ENCODE measurements at places on chromosomes 5 and 9. TPM values are rescaled to one million over a fixed set of nuclear protein-coding genes. Genes with fewer than 3 reads are reported as not detected.

DNA sequence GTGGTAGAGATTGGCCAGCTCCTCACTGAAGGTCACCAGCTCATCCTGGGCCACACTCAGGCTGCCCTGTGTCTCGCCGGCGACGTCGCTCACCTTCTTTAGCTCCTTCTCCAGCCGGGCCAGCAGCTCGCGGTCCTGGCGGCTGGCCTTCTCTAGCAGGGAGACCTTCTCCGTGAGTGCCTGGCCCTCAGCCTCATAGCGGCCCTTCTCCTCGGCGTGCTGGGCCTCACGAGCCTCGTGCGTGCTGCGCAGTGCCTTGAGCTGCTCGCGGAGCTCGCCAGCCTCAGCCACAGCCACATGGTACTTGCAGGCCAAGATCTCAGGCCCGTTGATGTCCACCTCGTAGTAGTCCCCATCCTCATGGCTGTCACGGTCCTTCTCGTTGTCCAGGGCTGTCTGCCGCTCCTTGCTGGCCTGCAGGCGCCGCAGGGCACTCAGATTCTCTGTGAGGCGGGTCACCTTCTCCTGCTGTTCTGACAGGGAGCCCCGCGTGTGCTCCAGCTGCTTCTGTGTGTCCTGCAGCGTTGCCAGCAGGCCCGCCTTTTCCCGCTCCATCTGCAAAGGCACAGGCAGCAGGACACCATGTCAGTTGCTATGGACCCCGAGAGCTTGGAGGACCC, 45.5 kb downstream of the BICD2 start:
- no peak for DNase-seq

DNA sequence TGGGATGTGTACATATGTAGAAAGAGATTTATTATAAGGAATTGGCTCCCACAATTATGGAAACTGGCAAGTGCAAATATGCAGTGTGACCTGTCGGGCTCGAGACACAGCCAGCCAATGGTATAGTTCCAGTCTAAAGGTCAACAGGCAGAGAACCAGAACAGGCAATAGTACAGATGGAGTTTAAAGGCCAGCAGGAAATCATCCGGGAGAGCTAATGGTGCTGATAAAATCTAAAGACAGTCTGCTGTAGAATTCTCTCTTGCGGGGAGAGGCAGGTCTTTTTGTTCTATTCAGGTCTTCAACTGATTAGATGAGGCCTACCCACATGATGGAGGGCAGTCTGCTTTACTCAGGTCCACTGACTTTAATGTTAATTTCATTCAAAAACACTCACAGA, 21.8 kb downstream of the ANKRD31 start:
- DNase-seq = peak; percentile 63

GRCh38 chr9:92747459-92748232, 17.0 kb downstream of the BICD2 start:
- DNase-seq = no peak

DNA sequence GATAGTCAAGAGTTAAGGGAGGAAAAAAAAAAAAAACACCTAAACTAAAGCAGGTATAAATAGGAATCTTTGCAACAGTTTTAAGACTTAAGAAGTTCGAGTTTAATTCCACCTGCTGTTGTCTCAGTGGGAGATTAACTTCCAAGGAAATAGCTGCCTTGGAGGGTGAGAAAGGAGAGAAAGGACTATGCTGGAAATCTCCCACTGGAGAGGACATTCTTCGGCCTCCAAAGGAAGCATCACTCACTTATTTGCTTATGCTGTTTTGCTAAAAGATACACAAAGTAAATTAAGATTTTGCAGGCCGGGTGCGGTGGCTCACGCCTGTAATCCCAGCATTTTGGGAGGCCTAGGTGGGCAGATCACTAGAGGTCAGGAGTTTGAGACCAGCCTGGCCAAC, 317.9 kb upstream of the MPDZ start:
- DNase-seq = no peak

GRCh38 chr5:84202136-84202535, 182.5 kb downstream of the EDIL3 start:
- DNase-seq = no peak

DNA sequence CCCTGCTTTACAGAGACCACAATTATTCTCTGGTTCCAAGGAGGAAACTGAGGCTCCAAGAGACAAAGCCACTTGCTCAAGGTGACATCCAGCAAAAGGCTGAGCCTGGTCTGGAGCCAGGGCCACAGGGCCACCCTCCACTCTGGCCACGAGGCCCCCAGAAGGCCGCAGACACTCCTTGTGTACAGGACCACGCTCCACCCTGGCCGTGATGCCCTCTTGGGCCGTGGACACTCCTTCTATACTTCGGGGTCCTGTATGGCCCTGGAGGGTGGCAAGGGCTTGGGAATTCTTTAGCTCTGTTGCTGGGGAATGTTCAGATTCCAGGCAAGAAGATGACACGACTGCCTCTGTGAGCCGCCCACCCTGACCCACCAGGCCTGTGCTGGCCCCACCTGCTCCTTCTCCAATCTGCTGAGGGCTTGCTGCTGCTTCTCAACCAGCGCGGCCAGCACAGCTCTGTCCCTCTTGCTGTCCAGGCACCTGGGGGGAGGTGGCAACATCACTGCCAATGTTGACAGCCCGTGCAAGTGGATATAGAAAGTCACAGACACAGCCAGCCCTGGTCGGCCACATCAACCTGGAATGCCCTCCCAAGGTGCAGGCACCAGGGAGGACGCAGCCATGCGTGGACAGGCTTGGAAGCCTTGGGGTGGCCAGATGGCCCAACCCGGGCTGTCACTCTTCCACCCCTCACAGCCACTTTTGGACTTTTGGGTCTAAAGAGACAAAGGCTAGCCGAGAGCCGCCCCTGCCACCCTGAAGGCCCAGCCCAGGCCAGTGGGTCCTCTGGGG, 20.1 kb upstream of the QSOX2 start:
- no peak for DNase-seq

DNA sequence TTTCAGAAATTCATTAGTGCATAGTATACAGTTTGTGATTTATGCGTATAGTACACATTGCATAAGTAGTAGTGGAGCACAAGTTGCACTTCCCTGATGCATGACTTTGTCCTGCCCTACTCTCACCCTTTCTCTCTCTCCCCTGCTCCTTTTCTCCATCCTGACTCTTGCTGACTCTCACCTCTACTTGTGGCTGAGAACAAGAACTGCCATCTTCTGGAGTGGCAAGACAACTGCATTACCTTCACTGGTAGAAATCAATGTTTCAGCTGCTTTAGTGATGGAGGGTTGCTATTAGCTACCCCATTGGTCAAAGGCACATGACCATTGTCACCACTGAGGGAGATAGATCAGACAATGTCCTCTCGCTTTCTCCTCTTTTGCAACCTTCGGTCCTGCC, 26.9 kb downstream of the SPEF2 start:
- no peak for DNase-seq

GRCh38 chr5:8505196-8505595, 636.2 kb downstream of the MTRR start:
- DNase-seq = no peak

Gene DMRT2
- not detected for polyA plus RNA-seq

Gene ETF1
- 62.9 TPM for polyA plus RNA-seq

DNA sequence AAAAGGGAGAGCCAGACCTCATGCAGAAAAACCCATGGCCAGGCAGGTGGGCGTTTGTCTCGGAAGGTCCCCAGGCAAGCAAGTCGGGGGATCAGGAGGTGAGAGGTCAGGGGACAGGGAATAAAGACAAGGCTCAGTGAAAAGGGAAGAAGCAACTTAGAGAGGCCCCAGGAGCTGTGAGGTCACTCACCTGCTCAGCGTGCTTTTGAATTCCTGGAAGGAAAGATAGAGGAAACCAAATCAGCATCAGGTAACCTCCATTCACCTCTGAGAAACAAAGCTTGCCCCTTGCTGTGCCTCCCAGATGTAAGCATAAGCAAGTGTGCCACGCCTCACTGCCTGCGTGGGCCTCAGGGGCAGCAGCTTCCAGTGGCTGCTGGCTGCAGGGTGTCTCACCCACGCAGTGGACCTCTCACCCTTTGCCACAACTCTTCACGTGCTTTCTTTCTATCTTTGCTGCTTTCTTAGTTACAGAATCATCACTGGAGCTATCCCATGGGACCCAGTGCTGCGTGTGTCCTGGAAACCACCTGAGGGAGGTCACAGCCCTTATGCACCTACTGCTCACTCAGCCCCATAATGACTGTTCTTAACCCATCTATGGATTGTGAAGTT, 6.0 kb downstream of the TRIM7 start:
- DNase-seq = no peak

DNA sequence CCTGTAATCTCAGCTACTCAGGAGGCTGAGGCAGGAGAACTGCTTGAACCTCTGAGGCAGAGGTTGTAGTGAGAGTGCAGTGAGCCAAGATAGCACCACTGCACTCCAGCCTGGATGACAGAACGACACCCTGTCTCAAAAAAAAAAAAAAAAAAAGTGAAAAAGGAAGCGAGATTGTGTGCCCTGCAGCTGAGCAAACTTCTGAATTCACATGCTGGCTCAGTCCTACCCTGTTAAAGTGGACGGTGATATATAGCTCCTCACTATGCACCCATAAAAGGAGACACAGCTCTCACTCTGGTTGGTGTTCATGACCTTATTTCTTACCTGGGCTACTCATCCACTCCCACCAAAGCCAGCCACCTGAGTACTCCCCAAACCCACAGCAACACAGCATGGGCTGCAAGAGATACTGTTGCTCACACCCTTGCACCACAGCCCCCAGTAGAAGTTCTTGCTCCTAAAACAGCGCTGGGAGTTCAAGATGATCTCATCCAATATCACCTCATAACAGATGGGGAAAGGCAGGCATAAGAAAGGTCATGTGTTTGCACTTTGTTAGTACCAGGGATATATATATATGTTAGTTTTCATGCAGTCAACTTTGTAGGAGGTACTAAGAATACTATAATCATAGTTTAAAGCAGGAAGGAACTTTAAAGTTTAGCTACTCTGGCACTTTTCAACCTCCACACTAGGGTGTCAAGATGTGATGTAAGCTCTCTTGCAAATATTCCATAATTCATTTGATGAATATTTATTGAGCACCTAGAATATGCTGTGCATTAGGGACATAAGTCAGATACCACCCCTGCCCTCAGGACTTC, 4.0 kb downstream of the TTLL11 start:
- DNase-seq = no peak

Gene PCDHGA8
- 0.19 TPM for polyA plus RNA-seq

- peak; percentile 77 for DNase-seq
Measured at GRCh38 chr5:150485693-150486401, 22.1 kb upstream of the NDST1 start.

DNA sequence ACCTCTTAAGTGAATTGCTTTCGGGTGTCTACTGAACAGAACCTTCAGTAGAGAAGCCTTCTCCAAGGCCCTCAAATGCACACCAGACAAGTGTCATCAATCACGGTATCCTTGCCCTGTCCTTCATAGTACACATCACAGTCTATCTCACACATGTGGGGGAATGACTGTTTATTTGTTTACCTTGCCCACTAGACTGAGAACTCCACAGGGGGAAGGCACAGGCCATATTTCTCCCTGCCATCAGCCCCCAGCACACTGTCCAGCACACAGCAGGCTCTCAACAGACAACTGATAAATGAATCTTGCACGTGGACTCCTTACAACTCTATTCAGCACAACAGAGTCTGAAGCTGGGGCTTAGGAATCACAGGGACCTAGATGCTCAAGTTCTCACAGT, 128.5 kb downstream of the MED27 start:
- DNase-seq = no peak

DNA sequence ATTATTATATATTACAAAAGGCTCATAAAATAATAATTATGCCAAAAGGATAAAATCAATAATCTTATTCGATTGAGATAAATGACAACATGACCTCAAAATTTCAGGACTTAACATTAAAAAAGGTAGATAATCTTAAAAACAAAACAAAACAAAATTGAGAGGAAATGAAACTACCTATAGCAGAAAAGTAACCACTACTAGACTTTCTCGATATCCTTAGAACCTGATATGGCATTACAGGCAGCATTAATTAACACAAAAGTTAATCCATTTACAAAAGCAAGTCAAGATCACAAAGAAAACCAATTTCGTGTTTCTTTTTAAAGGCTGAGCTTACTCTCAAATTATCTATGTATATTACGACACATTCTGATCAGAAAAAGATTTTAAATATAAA, 29.9 kb downstream of the TMEM161B start:
- no peak for DNase-seq

Gene OTP
- polyA plus RNA-seq = not detected

Gene NINJ1
- 78.7 TPM for polyA plus RNA-seq

DNA sequence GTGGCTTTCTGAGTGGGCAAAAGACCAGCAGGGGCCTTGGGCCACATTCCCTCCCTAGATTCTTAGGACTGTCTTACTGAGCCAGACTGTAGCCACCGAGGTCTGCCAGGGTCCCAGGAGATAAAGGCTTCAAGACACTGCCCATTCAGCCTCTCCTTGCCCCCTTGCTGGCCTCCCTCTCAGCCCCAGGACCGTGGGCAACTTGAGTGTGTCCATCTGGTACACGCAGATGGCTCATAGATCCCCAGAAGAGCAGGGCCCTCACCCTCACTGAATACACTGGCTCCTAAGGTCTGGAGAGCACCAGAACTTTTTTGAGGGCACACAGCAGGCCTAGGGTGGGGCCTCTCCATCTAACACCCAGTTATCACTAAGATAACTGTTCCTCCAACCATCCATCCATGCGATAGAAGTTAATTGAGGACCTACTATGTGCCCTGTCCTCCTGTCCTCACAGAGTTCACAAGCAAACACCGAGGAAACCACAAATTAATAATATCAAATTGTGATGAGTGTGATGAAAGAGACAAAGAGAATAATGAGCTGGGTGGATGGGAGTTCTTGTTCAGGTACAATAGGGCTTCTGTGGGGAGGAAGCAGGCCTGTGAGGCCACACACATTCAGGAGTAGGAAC, 4.9 kb upstream of the PDGFRB start:
- no peak for DNase-seq

DNA sequence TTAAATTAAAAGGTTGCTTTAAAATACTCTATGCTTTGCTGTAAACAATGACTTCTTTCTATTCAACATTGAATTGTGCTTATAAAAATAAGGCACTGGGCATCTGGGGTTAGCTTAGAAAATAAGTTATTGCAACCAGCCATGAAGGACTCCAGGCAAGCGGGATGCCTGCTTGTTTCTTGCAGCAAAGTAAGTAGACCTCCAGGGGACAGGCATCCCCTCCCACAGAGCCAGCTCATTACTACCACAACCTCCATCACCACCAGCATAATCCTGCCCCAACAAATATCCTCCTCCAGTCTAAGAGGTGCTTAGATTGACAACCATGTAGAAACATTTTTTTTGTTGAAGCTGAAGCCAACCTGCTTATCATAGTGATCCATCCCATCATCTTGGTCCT, 190.4 kb downstream of the TARS1 start:
- DNase-seq = no peak

GRCh38 chr5:128537221-128537999, 635 bp downstream of the FBN2 start:
- no peak for DNase-seq

Gene FAM151B
- polyA plus RNA-seq = 1.2 TPM

DNA sequence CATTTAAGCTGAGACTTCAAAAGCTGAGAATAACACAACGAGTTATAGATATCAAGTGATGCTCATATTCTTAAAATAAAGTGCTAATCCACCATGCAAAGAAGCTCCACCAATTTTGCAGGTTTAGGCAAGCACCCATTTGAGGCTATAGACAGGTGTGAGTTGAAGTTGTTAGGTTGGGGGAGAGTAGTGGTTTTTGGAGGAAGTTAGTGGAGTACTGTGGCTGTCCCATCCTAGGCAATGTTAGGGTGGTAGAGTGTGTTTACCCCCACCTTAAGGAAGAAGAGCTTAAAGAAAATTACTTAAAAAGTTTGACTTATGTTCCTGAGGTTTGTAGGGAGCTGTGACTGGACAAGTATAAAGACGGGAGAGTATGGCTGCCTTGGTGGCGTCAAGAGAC, 98.9 kb upstream of the MAN2A1 start:
- no peak for DNase-seq

GRCh38 chr9:126959336-126959735, 44.8 kb downstream of the RALGPS1 start:
- DNase-seq = peak; percentile 64

Gene ARHGEF28
- polyA plus RNA-seq = 16.6 TPM

All from large intestine (tissue), 12 donors.